Amniotic stem cell (primary cell): ENCODE measurements at places on chromosomes 4 and X.

DNA sequence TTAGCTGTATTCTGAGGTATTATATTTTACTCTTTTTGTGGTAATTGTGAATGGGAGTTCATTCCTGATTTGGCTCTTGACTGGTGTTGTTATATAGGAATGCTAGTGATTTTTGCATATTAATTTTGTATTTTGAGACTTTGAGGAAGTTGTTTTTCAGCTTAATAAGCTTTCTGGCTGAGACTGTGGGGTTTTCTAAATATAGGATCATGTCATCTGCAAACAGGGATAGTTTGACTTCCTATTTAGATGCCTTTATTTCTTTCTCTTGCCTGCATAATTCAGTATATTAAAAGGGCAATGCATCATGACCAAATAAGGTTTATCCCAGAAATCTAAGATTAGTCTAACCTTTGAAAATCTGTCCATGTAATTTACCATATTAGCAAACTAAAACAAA, 44.7 kb upstream of the EPGN start:
- DNase-seq: no peak

DNA sequence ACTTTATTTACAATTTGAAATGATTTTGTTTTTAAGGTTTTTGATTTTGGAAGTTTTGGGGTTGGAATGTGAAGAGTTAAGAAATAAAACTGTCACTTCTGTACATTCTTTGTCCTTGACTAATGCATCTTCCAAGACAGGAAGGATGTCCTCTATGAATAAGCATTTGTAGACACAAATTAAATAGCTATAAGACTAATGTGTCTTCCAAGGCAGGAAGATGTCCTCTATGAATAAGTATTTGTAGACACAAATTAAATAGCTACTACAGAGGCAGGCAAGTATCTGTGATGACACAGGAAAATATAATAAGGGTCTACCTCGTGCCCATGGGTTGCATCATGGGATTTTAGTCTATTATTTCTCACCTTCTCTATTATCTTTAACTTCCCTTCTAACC, 14.5 kb downstream of the PRSS48 start:
- DNase-seq: no peak

DNA sequence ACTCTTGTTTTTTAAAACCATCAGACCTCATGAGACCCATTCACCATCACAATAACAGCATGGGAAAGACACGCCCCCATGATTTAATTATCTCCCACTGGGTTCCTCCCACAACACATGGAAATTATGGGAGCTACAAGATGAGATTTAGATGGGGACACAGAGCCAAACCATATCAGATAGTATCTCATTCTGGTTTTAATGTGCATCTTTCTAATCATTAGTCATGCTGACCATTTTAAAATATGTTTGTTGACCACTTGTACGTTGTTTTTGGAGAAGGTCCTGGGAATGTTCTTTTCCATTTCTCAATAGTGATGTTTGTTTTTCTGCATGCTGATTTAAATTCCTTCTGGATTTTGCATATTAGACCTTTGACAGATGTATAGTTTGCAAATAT, 119.0 kb downstream of the RTL3 start:
- no peak for DNase-seq

DNA sequence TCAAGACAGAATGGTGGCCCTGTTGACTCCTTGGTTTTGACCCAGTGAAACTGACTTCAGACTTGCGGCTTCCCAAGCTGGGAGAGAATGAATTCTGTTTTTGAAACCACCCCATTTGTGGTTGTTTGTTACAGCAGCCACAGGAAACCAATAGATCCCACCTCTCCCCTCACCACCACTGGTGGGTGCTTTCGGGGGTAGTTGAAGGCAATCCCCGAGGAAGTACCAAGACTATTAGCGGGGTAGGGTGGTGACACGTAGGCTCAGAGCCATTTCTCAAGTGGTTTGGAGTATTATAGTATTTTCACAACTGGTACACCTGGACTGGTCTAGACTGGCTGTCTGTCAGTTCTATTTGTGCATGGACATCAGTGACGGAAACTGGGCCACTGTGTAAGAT, 189.1 kb upstream of the RBPJ start:
- no peak for DNase-seq

DNA sequence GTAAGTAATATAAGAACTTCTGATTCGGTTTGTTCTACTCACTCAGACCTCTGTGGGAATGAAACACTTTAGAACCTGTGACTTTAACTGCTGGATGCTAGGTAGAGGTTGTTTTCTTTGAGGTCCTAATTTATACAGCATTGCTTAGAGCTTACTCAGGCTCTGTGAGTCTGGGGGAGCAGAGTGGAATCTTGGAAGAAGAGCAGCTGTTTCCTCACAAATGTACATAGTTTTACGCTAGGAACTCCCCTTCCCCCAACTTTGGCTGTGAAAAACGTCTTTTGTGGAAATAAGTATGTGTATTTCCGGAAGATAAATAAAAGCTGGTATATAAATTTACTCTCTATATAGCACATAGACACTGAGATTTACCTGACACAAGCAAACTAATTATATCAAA, 141.4 kb downstream of the NAA11 start:
- no peak for DNase-seq
